ENCODE measurements at places on chromosomes 6 and 20.

DNA sequence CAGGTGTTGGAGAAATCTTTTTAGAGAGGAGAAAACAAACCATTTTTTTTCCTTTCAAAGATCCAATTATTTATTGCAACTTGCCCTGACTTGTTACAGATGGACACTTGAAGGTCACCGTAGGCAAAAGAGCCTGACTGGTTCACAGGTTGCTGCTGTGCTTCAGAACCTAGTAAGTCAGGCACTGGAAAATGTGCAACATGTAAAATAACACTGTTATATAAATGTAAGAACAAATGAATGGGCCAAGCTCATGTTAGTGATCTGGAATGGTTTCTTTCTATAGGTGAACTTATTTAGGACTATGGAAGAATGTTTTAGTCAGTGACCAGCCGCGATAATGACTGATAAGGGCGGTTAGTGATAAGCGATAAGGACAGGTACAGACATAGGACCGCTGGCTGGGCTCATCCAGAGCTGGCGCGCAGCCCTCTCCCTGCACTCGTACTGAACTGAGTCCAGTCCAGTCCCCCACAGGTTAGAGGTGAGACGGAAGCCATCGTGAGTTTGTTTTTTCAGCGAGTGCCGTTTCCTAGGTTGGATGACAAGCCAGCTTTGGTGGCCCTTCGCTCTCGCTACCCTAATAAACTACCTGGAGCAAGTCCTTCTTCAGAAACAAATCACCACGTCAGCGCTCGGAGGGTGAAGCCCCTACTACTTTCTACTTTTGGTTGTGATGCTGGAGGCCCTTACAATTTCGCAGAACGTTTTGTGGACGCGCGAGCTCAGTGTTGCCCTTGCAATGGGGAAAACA is 94.4 kb upstream of the PRDM1 start:
- no peak for DNase-seq

- no peak for DNase-seq
Observed at GRCh38 chr6:149859368-149859767, 4.8 kb downstream of the LRP11 start.

DNA sequence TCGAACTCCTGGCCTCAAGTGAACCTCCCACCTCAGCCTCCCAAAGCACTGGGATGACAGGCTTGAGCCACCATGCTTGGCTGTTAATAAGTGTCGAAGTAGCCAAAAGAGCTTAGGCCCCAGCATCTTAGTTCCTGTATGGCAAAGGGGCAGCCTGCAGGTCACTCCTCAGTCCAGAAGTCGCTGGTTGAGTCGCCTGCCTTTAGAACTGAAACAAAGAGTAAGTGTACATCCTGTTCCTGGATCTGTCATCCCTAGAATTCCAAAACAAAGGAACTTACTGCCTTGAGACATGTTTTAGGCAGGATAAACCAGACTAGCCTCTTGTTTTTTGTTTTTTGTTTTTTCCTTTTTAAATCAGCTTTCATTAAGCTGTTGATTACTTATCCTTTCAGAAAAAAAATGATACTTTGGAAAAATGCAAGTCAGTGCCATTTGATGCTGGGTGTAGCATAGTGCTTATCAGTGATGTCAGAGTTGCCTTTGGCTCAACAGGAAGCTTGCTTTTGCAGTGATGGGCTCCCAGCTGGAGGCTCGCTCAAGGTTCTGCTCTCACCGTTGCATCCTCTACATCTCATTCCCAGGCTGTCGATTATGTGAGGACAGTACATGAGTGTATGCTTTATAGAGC is 9.0 kb downstream of the ACTR5 start:
- no peak for DNase-seq

DNA sequence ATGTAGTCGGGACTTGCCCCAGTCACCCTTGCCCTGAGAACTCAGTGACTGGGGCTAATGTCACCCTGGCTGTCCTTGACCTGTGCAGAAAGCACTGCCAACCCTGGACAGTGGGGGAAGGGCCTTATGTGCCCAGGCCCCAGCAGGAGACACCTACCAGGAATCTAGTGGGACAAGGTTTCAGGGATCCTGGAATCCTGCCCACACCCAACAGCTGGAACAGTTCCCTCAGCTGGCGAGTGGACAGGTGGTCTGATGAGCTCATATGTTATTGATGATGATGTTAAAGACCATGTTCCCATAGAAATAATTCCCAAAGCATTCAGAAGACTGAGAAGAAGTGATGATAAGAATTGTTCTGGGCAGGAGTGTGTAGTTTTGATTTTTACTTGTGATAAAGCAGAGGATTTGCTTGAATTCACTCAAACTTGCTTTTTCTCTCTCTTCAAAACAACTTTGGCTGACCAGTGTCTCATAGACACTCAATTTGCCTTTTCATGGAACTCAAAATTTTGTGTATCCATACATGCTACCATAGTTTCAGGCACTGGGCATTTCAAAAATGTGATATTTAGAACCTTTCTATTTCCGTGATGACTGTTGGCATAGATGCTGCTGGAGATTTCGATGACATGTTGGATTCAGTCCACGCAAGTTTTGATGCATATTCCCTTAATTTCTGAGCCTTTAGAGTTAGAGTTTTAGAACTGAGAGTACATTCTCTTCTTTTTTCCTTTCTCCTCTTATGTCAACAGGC is 79.3 kb downstream of the SLC22A3 start:
- DNase-seq, result no peak

DNA sequence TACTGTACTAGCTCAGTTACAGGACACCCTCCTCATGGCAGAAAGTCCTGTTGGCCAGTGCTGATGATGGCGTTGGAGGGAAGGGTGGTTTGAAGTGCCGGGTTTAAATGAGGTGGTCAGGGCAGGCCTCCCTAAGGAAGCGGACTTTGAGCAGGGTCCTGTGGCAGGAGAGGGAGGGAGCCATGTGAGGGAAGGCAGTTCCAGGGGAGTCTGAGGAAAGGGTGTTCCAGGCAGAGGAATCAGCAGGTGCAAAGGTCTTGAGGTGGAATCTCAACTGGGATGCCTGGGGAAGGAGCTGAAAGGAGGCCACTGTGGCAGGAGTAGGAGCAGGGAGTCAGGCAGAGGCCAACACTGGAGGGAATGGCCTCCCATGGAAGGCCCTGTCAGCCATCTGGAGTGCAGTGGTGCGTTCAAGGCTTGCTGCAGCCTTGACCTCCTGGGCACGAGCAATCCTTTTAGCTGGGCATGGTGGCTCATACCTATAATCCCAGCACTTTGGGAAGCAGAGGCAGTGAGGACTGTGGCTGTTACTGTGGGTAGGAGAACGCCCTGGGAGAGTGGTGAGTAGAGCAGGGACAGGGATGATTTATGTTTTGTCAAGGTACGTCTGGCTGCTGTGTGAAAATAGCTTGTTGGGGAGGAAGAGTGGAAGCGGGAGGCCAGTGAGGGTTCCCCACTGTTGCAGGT is 26.2 kb downstream of the VSTM2L start:
- no peak for DNase-seq

- no peak for DNase-seq
Observed at GRCh38 chr6:38015341-38015740, 195.8 kb downstream of the ZFAND3 start.
